ENCODE measurements at places on chromosomes 1 and 21. TPM values are rescaled to one million over a fixed set of nuclear protein-coding genes. Genes with fewer than 3 reads are reported as not detected.

KRTAP19-3 gene
- not detected for total RNA-seq

LCE1A gene
- not detected for total RNA-seq

FCRL5 gene
- not detected for total RNA-seq

TSPAN1 gene
- 1.3 TPM for total RNA-seq

AADACL4 gene
- total RNA-seq = not detected

SLC6A17 gene
- total RNA-seq = 0.26 TPM

MYBPHL gene
- total RNA-seq = not detected

MCOLN3 gene
- total RNA-seq = 2.7 TPM

NCF2 gene
- 0.05 TPM for total RNA-seq

OR10Z1 gene
- not detected for total RNA-seq

KMO gene
- not detected for total RNA-seq

ZBED6 gene
- 12.3 TPM for total RNA-seq

PAPPA2 gene
- total RNA-seq = 0.26 TPM

S100A2 gene
- 59.7 TPM for total RNA-seq

FAM76A gene
- total RNA-seq = 8.9 TPM

DLGAP3 gene
- 0.16 TPM for total RNA-seq

TYW3 gene
- 25.0 TPM for total RNA-seq

AIRE gene
- total RNA-seq = not detected

PARS2 gene
- total RNA-seq = 3.8 TPM

SPATA17 gene
- total RNA-seq = 2.4 TPM

LIX1L gene
- total RNA-seq = 21.2 TPM

HSPB7 gene
- not detected for total RNA-seq

KCNT2 gene
- total RNA-seq = 6.0 TPM

NTMT2 gene
- not detected for total RNA-seq

VSIG8 gene
- total RNA-seq = not detected

SYT2 gene
- not detected for total RNA-seq

NIPAL3 gene
- total RNA-seq = 65.2 TPM

B3GALT5 gene
- 0.79 TPM for total RNA-seq

HSD3B1 gene
- total RNA-seq = not detected

CAPN9 gene
- not detected for total RNA-seq

RBBP5 gene
- total RNA-seq = 17.7 TPM

SH3D21 gene
- 6.3 TPM for total RNA-seq

ZNF683 gene
- not detected for total RNA-seq

LIPI gene
- not detected for total RNA-seq

CELA3B gene
- total RNA-seq = not detected

Measured in A375 (cell line).